ENCODE measurements at places on chromosomes 2 and 18.

DNA sequence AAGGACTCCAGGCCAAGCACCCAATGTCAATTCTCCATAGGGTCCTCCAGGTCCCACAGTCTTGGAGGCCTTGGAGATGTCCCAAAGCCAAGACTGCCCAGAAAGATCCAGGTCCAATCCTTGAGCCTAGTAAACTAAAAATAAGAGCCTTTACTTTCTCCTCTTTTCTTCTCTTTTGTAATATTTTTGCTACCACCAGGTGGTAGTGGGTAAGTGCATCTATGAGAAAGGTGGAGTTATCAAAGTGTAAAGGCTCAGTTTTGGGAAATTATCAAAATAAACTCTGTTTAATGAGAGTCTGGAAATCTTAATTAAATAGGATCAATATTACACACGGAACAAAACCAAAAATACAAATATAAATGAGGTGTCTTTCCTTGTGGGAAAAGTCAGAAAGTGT, 276.4 kb downstream of the ALK start:
- DNase-seq: no peak

DNA sequence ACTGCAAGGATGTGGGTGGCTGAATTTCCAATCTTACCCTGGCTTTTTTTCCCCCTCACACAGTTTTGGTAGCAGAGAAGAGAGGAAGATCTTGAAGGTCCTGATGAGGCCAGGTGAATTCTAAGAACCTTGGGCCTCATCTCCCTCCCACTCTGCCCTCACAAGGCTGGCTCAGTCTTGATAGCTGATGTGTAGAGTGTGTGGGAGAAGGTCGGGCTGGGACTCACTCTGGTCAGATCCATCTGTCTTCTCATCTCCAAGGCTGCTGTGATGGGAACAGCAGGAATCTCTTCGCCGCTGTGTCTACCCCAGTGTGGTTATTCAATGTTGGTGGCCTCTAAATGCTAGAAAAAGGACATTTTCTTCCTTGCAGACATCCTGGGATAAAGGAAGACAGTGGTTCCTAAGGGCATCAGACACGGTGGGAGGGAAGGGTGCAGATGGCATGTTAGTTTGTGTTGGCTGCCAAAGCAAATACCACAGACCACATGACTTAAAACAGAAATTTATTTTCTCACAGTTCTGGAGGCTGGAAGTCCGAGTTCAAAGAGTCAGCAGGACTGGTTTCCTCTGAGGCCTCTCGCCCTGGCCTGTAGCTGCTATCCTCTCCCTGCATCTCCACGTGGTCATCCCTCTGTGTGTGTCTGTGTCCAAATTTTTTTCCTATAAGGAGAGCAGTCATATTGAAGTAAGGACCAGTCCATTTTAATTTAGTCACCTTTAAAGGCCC, 37.6 kb upstream of the MGAT4A start:
- no peak for DNase-seq

- DNase-seq: no peak
Observed at GRCh38 chr2:38671303-38671702, 5.4 kb downstream of the GALM start.

- no peak for DNase-seq
Observed at GRCh38 chr2:189940913-189941312, 121.6 kb downstream of the MSTN start.

GRCh38 chr2:101909760-101910159, 82.0 kb upstream of the IL1R2 start:
- DNase-seq: no peak

DNA sequence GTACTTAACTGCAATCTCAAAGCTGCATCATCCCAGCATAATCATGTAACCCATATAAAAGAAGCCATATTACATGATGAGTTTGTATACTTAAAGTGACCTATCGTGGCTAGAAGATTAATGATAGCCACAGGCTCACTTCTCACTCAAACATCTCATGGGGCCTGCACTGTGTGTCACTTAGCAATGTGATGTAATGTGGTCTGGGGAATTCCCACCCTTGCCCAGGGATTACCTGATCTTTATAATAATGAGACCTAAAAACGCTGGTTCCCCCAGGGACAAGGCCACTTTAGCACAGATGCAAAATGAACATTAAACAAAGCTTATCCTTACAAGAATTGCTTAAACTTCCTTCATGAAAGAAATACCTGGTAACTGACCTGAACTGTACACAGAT, 427.1 kb upstream of the CNTNAP5 start:
- no peak for DNase-seq

DNA sequence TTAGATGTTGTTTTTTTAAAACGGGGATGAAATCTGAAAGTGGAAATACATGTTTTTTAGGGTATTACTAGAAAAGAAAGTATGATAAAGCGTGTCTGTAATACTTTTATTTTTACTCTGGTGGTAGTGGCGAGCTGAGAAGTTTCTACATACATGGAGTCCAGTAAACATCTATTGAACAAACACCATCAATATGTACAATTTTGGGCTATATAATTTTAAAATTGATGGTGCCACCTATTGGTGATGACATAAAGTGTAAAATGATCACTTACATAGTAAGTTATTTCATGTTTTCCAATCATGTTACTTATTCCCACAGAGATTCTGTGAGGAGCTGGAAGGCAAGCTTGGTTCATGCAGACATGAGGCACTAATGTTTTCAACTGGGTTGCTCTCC, 31.5 kb upstream of the NFE2L2 start:
- DNase-seq: peak; percentile 57

DNA sequence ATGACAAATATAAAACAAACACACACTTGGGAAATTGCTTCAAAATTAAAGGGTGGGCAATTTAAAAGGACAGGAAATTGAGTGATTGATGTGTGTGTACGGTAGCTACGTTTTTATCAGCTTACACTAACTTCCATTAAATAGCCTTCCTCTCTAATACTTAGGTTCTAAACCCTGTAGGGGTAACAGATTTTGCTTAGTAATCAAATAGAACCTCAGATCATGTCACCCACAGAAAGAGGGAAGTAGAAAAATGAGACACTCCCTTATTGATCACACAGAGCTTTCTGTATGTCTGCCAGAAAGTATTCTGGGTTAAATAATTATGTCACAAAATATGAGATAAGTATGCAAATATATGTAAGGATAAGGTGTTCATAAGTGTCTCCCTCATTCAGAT, 93.3 kb downstream of the ICA1L start:
- DNase-seq: no peak

DNA sequence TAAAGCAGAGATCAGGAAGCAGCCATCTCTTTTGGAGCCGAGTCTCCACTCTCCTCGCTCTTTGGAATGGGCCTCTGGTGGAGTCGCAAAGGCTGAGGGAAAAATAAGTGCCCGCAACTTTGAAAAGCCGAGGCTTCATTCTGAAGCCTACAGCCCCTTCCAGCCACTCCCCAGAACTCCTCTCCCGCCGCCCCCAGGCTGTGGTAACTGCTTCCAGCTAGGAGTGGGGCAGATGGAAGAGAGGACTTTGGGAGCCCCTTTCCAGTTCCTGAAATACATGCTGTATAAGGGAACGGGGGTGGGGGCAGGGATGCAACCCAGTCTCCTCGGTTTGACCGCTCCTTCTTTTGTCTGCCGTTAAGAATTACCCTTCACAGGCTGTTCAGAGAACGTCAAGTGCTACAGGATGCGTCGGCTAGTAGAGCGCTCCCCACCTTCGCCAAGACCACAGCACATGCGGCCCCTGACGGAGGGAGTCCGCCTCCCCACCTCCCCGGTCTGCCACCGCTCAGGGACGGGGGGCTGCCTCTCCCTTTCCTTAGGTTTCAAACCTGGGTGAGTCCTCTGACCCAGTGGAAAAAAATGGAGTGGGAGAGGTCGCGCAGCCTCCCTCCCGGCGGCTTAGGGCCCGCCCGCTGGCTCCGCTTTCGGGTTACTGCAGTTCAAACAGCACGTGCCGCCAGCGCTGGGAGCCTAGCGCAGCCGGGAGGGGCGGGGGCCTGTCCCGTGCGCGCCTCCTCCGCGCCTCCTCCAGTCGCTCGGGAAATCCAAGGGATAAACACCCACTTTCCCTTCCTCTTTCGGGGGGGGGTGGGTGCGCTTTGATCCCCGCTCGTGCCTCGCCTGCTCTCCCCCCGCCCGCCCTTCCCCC, 4.9 kb downstream of the CYP26B1 start:
- no peak for DNase-seq

GRCh38 chr18:50606609-50607008, 46.7 kb downstream of the MAPK4 start:
- DNase-seq: no peak

- DNase-seq: no peak
Observed at GRCh38 chr2:126894082-126894481, 4.6 kb upstream of the TEX51 start.

GRCh38 chr2:191567206-191567605, 110.7 kb upstream of the NABP1 start:
- DNase-seq: no peak

GRCh38 chr2:190707726-190708125, 58.8 kb downstream of the NAB1 start:
- no peak for DNase-seq

GRCh38 chr2:236744716-236745115, 175.1 kb downstream of the ACKR3 start:
- no peak for DNase-seq

DNA sequence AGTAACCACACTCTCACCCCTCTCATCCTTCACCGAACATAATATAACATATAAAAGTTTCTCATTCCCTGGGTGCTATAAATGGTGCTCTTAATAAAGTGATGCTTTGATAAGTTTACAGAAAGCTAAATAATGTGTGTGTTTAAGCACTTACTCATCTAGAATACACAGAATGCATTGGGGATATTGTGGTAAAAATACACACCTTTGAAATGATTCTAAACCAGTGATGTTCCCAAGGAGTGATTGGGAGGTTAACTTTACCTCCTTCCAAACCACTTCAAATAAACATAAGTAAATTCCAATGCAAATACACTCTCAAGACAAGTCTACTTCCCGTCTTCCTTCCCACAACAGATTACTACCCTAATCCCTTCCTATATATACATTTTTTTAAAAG, 85.3 kb upstream of the TWSG1 start:
- no peak for DNase-seq

GRCh38 chr2:14516844-14517243, 115.7 kb upstream of the LRATD1 start:
- DNase-seq: no peak

DNA sequence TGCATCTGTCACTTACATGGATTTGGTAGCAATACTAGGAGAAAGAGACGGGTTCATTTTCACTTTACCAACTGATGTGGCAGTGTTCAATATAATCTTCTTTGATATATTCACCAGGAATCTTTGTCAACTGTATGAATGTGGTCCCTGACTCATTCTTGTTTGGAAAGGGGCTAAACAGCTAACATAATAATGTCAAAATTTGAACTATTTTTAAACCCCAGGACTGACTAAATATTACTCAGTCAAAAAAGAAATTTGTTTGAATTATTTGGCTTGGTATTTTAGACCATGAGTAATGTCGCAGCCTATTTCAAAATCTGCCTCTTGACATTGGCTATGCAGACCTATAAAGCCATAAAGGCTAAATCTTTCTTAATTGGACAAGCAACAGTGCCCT, 413.7 kb upstream of the RGPD4 start:
- no peak for DNase-seq

- no peak for DNase-seq
Observed at GRCh38 chr2:172763079-172763478, 27.4 kb downstream of the RAPGEF4 start.

GRCh38 chr18:50679056-50679455, 119.2 kb downstream of the MAPK4 start:
- DNase-seq: no peak

DNA sequence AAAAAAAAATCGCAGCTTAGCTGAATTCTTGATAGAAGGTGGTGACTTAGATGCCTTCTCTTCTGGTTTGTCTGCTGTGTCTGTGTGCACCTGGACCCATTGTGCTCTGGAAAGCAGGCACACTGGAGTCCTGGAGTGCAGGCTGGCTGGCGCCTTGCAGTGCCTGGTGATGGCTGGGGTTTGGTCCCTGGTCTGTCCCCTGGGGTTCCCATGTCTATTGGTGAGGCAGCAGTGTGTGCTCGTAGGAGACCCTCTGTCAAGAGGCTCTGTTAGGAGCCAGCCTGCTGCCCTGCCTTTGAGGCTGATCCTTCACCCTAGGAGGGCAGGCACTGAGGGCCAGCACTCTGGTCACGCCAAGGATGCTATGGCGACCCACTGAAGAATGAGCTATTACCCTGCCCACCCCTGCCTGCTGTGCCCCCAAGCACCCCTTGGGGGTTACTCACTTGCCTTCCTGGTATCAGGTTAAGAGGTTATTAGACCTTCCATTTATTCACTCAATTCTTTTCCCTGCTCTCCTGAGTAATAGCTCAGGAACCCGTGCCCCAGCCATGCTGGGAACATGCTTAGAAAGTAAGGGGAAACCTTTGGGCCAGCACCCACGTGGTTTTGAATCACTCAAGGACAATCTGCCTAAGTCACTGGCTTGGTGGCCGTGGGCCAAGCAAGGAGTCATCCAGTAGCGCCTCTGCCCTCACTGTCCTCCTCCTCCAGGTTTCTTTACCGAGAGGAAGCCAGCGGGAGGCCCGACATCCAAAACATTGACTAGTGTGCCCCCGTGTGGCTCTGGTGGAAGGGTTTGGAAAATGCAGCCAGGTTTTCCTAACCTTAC, 284.5 kb downstream of the PRKCE start:
- DNase-seq: peak; percentile 45

DNA sequence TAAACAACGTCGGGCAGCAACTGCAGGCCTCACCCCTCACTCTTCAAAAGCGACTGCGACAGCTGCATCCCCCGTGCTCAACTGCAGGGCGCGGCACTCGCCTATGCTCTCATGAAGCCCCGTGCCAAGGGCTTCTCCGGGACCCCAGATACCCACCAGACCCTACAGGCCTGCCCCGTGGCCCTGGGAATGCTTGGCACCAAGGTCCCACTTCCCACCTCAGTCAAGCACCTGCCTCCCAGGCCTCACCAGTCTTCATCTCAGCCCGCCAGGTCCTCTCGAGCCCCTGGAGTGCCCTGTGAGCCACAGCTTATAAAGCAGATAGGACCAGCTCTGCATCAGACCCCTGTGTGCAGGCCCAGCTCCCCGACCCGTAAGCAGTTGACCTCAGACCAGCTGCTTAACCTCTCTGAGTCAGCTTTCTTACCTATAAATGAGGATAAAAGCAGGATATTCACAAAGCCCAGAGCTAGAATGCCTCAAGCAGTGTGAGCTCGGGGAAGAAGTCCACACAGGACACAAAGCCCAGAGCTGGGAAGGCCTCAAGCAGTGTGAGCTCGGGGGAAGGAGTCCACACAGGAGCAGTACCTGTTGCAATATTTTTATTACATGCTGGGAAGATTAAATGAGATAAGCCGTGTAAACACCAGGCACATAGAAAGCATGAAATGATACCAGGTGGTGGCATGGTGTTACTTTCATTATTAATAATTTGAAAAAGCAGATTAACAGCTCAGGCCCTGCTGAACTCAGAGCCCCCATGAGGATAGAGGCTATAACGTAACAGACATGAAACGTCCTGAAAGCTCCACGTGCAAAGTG, 96.9 kb downstream of the HDAC4 start:
- no peak for DNase-seq

DNA sequence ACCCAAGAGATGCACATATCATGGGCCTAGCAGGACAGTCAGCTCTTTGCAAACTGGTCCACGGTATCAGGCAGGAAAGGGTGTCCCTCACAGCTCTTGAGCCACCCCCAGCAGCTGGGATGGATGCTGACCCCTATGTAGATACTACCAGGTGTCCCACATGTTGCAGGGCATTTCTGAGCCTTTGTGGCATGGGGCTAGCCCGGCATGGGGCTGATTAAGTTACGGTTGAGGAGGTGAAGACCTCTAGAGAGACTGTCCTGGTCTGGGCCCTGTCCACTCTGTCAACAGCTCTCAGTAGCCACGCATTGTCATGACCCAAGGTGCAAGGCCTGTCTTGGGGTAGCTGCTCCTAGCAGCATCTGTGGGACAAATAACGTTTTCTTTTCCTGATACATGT, 6.7 kb downstream of the LDLRAD4 start:
- DNase-seq: no peak

Measured in CD4-positive, alpha-beta T cell treated with Interleukin-12 subunit alpha and Interleukin-12 subunit beta, for 1 hour (primary cell).